ENCODE measurements at places on chromosomes 3 and 15.

DNA sequence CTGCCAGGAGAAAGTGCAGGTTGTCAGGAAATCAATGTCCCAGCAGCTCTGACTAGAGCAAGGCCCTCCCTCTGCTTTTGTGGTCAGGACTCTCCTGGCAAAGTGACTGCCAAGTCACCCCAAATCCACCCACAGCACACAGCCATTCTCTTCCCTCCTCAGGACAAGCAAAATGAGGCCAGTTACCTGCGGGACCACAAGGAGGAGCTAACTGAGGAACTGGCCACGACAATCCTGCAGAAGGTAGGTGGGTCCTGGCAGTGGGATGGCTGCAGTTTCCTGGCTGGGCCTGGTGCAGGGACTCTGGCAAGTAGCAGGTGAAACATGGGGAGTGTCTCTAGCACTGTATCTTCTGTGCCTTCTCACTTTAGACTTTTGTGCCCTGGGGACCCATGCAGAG is 142.5 kb upstream of the EIF1B start:
- DNase-seq, result no peak

DNA sequence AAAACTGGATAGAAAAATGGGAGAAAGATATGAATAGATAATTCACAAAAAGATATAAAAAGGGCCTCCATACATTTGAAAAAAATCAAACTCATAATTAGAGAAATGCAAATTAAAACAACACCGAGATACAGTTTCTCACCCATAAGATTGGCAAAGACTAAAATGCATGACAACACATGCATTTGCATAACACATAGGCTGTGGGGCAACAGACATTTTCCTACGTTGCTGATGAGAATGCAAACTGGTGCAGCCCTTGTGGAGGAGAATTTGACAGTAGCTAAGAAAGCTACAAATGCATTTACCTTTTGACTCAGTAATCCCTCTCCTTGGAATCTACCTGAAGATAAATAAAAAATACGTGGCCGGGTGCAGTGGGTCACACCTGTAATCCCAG is 11.4 kb upstream of the CAND2 start:
- no peak for DNase-seq

DNA sequence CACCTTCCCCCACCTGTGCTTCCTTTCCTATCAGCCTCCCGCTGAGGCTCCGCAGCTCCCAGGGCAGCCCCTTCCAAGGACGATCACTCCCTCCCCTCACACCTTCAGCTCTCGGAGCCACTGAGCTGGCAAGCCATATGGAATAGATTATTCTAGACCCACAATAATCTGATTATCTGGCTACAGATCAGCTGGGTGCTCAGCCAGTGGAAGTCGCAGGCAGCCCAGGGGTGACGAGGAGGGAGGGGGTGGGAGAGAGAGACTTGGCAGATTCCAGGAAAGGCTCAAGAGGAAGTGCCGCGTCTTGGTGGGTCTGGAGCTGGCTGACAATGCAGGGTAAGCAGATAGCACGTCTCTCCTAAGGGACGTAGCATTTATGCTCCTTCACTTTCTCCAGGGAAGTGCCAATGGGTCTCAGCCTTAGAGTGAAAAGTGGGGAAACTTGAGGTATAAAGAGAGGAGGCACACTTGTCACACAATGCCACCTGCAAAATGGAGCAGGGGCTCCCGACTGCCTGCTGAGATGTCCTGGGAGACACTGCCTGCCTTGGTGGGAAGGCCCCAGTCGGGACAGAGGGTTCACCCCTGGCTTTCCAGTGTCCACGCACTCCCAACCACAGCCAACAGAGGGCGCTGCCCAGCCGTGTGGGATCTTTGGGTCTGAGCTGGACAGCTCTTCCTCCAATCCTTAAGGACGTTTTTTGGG is 9.4 kb upstream of the MESP1 start:
- DNase-seq, result peak; percentile 30

DNA sequence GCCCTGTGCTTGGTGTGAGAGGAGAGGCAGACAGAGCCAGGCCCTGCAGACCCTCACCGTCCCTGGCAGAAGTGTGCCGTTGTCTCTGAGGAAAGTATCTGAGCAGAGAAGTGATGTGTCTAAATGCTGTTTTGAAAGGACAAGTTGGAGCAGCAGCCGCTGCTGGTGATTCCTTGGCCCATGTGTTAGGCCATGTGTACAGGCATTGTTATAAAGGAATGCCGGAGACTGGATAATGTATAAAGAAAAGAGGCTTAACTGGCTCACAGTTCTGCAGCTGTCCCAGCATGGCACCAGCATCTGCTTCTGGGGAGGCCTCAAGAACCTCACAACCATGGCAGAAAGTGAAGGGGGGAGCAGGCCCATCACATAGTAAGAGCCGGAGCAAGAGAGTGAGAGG is 334.6 kb upstream of the ATP10A start:
- no peak for DNase-seq

GRCh38 chr3:173098959-173099358 is 42.1 kb downstream of the SPATA16 start:
- DNase-seq, result no peak

GRCh38 chr15:88069561-88069960 is 187.0 kb downstream of the NTRK3 start:
- DNase-seq, result no peak

DNA sequence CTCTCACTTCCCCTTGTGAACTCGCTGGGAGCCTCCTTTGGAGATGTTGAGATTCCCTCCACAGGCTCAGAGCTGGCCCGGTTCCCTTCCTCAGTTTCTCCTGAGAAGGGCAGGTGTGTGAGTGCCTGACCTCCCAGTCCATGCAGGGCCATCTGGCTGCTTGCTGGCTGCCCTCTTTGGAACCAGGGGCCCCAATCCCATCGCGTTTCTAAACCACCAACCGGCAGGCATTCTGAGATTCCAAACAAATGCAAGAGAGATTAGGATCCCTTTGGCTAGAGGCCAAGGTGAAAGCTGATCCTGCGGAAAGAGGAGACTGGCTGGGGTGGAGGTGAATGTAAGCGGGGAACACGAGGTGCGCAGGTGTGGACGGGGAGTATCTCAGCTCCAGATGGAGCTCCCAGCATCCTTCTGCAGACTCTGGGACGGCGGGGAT is 2.9 kb upstream of the PRRT3 start:
- no peak for DNase-seq

DNA sequence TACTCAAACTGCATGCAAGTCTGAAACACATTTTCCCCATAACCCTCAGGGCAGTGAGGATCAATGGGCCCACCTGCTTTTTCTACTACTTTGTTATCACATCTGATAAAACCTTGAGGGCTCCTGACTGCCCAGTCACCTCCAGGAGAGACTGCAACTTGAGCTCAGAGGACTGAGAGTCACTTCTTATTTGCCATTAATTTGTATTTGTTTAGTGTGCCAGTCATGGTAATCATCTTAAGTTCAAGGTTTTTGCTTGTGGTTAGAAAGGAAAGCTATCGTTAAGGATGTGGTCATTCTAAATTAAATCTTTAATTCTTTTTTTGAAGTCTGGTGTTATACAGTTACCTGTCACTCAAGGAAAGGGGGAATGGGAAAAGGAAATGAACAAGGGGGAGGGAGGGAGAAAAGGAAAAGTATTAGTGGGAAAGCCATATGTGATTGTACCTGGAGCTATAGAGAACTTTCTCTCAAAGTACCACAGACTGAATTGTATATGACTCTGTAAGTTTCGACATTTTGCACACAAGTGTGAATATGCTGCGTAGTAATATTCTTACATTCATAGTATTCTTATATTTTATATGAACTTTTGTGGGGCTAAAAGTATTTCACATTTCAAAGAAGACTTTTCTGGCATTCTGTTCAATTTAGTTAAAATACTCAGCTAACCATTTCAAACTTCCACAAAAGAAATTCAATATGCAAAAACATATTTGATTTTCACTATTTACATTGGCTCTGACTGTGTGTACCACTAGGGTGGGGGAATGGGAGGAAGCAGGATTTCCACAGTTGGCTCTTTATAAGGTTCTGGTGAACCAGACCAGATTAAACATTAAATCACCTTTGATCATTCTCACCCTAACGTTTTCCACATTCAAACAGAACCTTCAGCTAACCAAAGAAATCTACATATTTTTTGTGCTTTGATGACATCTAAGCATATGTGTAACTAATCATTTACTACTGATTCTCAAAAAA is 166.5 kb upstream of the ATP11B start:
- no peak for DNase-seq

GRCh38 chr3:103976931-103977339 is 1389.8 kb upstream of the ALCAM start:
- DNase-seq, result no peak

GRCh38 chr3:31244929-31245817 is 287.6 kb upstream of the STT3B start:
- no peak for DNase-seq

GRCh38 chr3:29077356-29077755 is 203.5 kb upstream of the RBMS3 start:
- DNase-seq, result no peak

GRCh38 chr15:88337993-88338392 is 81.5 kb upstream of the NTRK3 start:
- DNase-seq, result no peak

DNA sequence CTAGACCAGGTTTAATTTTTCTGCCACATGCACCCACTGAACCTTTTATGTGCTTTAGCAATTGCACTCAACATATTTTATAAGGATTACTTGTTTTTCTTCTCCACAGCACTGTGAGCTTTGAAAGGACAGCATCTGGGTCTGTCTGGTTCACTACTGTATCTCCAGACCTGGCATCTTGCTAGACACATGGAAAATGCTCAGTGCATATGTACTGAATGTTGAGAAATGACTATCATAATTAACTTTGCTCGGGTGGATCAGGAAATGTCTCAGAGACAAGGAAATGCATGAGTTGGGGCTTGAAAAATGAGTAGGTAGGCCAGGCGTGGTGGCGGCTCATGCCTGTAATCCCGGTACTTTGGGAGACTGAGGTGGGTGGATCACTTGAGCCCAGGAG is 40.2 kb downstream of the DOCK3 start:
- DNase-seq, result no peak

GRCh38 chr15:101028321-101028720 is 109.2 kb downstream of the LRRK1 start:
- no peak for DNase-seq

GRCh38 chr3:30962084-30962483 is 67.6 kb upstream of the GADL1 start:
- DNase-seq, result no peak

- DNase-seq, result no peak
Observed at GRCh38 chr3:2921903-2922302, 188.3 kb downstream of the IL5RA start.

DNA sequence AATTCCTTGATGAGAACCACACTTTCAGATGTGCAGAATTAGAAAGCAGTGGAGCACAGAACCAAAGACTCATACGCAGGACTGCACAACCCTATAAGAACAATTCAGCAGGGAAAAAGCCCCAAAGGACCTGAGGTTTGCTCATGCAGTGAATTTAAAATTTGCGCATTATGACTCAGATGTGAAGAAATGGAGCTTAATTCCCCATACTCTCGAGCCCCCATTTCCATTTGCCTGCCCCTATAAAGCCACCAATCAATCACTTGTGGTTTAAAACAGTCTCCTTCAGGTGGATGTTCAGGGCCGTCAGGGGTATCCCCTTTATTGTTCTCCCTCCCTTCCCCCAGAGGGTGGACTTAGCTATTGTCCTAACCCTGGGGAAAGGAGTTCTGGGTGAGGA is 221.2 kb downstream of the IGSF11 start:
- no peak for DNase-seq

DNA sequence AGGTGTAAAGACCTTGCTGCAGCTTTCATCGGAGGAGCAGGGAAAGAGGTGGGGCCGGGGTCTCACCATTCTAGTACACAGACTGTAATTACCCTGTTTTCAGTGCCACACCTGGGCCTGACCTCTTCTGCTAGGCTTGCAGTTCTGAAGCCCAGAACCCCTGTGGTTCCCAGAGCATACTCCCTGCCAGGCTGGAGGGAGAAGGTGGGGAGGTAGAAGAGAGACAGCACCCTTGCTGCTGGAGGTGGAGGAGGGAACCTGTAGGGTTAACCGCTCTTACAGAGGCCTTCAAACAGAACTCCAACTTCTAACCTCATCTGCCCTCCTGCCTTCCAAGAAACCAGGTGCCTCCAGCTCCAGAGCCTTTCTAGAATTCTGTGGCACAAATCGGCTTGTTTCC is 27.0 kb downstream of the PCOLCE2 start:
- DNase-seq, result no peak

DNA sequence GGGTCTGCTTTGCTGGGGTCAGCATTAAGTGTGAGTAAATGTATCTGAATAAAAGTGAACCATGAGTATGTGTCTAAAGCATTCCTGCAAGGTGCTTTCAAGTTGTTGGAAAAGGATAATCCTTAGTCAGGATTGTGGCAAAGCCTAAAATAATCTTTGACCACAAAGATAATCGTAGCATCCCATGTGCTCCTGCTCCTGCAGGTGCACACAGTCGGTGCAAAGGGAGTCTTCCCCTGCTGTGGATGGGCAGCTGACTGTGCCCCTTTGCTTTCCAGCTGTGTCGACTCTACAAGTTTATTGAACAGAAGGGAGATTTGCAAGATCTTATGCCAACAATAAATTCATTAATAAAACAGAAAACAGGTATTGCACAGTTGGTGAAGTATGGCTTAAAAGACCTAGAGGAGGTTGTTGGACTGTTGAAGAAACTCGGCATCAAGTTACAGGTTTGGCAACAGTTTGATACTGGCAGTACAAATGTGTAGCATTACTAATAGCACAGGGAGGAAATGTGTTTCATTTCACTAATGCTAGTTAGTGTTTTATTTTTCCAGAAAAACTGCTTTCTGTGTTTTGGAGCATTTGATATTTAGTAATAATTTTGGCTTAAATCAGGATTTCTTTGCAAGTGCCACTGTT is 22.6 kb downstream of the SRP14 start:
- no peak for DNase-seq

DNA sequence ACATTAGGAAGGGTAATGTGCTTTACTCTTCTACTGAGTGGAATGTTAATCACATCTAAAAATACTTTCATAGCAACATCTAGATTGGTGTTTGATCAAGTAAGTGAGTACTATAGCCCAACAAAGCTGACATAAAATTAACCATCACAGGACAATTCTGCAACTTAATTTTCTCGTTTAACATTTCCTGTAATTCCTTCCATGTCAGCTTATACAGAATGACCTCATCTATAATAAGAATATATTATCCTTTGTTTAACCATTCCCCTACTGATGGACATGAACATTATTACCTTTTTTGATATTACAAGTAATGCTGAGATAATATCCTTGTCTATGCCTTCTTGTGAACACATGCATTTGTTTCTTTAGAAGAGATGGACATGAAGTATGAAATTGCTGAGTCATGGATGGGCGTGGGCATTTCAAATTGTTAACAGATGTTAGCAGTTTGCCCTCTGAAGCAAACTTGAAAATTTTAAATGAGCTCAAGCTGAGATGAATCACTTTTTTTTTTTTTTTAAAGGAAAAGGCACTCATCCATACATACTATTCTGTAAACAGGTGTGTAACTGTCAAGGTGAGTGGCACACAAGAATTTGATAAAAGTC is 85.1 kb downstream of the OXNAD1 start:
- DNase-seq, result no peak

GRCh38 chr15:91790836-91791235 is 62.7 kb upstream of the SLCO3A1 start:
- DNase-seq, result no peak

GRCh38 chr15:65056106-65056505 is 10.9 kb downstream of the SLC51B start:
- no peak for DNase-seq

All from stimulated activated CD4-positive, alpha-beta T cell treated with anti-CD3 and anti-CD28 coated beads, Interleukin-2, amount 100 ng/mL, for 4 hours (primary cell).